ENCODE measurements at places on chromosomes 6 and 20.

- no peak for DNase-seq
Observed at GRCh38 chr6:168031411-168031971, 34.0 kb downstream of the KIF25 start.

DNA sequence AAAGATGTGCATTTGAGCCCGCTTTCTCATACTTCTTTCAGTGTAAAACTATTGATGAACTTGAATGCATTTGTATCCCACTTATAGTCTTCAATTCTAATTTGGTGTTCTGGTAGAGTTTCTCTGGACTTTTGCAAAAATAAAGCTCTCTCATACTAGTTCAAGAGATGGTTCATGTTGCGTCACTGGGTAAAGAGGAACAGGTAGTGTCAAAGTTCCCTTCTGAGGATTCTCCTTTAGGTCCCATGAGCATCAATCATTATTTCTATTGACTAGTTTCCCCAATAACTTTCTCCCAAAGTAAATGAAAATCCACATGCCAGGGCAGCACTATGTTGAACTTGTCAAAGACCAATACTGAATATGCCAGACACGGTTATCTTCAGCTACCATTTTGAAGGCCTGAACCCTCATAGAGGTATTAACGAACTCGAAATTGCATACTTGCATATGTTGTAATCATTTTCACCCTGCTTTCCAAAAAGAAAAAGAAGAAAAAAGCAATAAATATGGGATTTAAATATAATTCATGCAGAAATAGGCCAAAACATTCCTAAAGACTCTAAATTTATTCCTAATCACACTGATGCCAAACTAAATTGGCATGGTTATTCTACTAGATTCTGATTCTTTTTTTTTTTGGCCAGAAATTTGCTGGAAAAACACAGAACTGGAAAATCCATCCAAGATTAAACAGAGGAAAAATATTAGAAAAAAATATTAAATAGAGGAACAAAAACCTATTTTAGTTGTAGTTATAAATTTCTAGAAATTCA, 84.5 kb downstream of the SGK1 start:
- DNase-seq = no peak

DNA sequence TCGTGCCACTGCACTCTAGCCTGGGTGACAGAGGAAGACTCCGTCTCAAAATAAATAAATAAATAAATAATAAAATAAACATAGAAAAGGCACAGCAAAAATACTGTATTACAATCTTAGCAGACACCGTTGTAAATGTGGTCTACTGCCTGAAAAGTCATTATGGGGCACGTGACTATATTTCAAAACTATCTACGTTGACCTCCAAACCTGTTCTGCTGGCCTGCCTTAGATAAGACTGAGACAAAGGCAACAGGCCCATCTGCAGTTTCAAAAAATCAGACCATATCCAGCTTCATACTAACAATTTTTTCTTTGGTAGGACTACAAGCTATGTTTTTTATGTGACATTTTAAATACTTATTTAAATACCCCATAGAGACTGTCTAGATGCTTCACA, 59.1 kb downstream of the AGPAT4 start:
- no peak for DNase-seq

DNA sequence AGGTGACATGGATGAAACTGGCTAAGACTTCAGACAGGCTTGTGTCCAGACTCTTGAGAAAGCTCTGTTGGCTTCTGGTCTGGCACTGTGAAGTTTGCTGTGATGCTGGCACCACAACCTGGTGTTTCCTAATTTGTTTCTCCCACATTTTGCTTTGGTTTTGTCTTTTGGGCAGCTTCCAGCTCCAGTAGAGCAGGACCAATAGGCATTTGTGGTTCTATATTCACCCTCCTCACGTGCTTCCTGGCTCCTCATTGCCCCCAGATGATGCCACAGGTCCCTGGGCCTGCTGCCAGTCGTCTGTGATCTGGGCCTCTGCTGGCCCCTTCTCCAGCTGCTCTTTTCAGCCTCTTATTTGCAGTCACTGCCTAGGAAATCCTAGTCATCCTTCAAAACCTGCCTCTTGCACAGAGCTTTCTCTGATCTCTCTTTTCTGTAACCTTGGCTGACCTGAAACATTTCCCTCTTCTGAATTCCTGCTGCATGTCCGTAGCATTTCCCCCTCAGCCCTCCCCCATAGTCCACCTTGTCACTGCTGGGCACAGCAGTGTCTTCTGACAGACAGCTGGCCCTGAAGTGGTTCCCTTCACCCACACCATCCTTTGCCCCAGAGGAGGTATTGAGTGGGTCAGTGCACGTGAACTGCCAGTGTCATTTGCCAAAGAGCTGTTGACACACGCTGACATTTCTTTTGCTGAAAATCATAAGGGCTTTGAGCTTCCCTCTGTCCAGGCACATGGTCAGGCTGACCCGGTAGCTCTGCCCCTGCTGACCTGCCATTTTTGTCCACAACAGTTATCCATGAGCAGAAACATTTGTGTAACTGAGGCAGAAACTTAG, 63.0 kb downstream of the PTPN1 start:
- DNase-seq = peak; percentile 84

DNA sequence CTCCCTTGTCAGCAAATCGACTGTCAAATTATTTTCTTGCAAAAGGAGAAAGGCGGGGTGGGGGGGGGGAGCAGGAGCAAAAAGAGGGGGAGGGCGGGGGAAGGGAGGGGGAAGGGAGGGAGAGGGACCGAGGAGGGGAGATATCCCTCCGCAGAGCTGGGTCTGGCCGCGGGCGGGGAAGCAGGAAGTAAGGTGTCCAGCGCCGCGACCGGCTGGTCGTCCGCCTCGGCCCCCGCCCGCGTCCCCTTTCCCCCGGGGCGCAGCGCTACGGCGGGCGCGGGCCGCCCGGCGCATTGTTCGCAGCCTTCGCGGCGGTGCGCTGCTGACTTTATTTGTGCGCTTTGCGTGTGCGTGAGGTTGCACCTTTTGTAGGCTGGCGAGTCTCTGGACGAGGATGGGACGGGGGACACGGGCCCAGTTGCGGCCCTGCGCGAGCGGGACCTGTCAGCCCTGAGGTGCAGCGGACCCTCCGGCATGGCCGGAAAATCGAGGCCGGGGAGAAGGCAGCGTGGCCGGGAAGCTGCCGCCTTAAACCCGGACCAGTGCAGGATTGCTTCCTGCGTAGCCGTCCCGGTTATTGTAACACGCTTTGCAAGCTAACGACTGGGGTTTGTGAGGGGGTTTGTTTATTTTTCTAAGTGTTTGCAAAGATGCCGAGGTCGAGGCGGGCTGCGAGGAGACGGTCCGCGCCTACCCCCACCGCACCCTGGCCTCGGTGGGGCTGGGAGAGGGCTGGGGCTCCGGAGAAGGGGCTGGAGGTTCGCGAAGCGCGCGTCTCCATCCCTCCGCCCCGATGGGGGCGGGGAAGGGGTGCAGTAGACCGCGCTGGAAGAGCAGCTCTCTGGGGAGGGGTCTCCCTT, 675 bp upstream of the TRERF1 start:
- DNase-seq = peak; percentile 82

GRCh38 chr6:157173776-157174175, 149.5 kb downstream of the TMEM242 start:
- no peak for DNase-seq

DNA sequence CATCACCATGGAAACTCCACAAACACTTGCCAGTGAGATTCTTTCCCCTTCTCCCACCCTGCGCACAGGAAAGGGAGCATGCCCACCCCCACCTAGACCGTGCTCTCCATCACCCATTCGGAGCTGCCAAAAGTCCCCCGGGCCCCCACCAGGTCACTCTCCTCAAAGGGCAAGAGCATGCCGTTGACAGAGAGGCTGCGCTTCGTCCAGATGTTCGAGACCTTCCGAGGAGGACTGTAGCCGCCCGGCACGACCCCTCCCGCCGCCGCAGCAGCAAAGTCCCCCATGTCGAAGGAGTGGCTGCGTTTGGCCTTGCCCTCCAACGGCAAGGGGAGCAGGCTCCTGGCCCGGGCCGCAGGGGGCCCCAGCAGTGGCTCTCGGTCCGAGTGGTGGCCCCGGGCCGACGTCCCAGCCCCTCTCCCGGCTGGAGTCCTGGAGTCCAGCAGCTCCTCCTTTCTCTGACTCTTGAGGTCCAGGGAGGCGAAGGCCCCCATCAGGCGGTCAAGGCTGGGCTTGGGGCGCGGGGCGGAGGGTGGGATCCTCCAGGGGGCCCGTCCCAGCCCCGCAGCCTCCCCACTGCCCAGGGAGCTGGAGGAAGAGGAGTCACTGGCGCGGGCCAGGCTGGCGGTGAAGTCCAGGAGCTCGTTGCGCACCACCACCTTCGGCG, 195.2 kb downstream of the LRFN2 start:
- DNase-seq = no peak

DNA sequence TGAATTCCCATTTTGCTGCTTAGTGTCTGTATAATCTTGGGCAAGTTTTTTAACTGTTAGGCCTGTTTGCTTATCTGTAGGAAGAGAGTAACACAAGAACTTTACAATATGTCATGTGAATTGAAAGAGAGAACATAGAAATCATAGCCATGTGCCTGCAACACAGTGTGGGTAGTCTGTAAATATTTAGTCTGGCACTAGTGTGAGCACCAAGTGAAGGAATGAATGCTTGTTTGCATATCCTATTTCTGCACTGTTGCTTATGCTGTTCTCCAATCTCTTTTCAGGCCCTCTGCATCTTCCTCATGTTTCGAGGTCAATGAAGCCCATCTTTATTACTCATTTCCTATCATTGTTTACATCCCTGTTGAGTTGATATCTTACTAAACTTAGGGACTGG, 49.2 kb downstream of the CBFA2T2 start:
- no peak for DNase-seq

DNA sequence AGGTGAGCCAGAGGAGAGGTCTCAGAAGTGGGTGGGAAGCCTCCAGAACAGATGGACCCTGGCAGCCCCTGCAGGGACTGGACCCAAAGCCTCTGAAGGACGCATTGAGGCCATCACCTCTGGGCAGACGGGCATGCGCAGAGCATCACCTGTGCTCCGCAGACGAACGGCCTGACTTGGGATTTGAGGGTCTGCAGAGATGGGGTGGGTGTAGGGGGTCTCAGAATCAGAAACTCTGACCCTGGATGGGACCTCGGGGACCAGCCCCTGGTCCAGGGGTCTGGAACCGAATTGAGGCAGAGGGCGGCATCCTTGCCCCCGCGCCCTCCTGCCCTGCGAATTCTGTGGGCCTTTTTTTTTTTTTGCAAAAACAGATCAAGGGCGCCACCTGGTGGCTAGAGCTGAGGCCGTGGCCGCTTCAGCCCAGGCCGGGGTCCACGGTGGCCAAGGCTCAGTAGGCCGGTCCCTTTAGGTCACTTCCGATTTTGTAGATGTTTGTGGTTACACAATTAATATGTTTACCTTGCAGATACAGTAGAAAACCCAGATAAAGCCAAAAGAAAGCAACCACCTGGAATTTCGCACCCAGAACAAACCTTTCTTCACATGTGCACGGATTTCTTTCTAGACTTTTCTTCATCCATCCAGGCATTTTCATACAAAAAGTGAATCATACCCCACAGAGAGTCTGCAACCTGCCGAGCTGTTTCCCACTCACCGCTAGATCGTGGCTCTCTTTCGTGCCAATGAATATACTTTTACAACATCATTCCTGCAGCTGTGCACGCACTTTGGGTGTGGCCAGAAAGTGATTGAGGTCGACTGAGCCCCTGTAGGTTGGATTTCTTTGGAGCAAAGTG, 25.9 kb downstream of the ZBP1 start:
- no peak for DNase-seq

DNA sequence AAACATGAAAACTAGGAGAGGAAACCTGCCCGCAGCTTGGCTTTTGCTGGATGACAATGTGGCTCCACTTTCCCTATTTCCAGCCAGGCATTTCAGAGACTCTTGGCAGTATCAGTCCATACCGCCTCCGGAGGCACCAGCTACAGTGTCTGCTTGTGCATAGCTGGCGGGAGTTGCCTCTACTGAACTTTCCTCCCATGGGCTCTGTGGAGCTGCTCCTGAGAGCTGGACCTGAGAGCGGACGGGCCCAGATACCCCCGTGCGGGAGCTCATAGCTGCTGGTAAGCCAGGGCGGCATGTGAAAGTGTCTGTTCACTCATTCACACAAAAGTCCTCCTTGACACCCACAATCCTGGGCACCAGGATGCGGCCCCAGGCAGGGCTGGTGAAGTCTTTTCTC, 130.3 kb upstream of the PMEPA1 start:
- no peak for DNase-seq

- no peak for DNase-seq
Observed at GRCh38 chr6:10395171-10395703, 19.6 kb downstream of the TFAP2A start.

DNA sequence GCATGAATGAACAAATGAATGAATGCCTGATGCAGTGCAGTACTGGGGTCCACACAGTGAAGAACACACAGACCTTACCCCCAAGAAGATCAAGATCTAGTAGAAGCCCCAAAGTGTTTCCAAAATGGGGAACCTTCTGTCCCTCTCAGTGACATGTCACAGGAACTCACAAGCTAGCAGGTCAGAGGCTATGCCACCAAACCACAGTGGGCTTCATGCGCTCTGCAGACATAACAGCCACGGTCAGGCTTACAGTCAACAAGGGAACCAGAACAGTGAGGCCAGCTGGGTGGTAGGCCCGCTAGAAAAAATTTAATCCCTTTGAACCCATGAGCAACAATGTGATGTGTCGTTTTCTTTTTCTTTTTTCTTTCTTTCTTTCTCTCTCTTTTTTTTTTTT, 20.2 kb upstream of the ARFGEF2 start:
- no peak for DNase-seq

- no peak for DNase-seq
Observed at GRCh38 chr20:14790771-14791620, 453.6 kb upstream of the FLRT3 start.

DNA sequence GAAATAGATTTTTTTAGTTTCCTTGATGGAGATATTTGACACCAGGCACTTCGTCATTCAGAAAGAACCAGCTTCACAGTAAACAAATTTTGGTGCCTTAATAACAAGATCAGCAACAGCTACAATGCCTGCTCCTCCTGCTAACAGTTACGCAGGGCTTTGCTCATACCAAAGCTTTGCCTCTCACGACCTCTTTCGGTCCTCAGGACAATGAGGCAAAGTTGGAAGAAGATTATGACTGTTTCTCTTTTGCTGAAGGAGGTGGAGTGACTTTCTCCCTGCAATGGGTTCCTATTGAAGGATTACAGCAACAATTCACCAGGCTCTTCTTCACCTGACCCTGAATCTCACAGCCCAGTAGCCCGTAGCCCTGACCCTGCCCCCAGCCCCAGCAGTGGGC, 440.1 kb downstream of the PREX1 start:
- DNase-seq = no peak

Measured in tibial artery (tissue), 4 donors.